ENCODE measurements at places on chromosomes 2 and 18.

GRCh38 chr2:18701981-18702380 lies 112.6 kb upstream of the NT5C1B start:
- DNase-seq, result no peak

- DNase-seq, result no peak
Observed at GRCh38 chr2:36352701-36353100, 2.9 kb upstream of the CRIM1 start.

- no peak for DNase-seq
Observed at GRCh38 chr18:60180671-60181070, 191.9 kb downstream of the MC4R start.

DNA sequence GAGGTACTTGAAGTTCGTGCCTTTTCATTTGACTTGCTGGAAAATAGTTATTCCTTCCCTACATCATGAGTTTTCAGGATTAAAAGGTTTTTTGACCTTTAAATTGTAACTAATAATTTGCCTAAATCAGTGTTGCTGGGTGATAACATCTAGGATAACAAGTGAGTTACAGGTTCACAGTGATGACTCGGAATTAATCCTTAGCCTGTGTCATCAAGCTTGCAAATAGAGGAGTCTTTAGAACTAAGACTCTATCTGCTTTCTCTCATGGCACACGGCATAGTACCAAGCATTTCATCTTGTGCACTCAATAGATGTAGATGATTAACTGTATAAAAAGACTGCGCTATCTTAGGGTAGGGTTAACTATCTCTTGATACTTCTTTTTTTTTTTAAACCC lies 79.5 kb downstream of the CAMKMT start:
- no peak for DNase-seq

DNA sequence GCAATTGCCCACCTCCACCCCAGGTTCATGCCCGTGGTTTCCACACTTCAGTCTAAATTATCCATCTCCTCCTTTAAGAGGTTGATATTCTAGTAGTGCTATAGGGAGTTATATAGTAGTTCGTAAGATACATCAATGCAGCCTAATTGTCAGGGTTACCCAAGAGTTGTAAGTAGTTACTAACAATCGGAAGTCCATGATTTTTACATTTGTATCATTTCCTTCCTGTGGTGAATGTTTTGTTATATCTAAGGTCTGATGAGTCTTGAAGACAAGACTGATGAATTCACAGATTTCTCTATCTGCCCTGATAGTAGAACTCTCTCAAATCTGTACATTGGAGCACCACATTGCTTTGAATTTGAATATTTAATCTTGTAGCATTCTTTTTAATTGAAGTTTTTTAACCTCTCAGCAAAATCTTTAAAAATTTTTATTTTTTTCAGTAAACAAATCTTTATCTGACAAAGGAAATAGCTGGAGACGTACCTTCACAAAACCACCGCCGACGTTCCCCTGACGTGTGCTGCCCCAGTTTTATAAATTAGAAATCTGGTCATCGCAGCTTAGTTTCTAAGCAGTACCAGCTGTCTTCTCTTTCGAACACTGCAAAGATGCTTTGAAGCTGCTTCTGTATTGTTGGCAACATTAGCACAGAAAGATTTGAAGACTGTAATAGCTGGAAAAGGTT lies 264.5 kb downstream of the SOCS6 start:
- DNase-seq, result peak; percentile 17

DNA sequence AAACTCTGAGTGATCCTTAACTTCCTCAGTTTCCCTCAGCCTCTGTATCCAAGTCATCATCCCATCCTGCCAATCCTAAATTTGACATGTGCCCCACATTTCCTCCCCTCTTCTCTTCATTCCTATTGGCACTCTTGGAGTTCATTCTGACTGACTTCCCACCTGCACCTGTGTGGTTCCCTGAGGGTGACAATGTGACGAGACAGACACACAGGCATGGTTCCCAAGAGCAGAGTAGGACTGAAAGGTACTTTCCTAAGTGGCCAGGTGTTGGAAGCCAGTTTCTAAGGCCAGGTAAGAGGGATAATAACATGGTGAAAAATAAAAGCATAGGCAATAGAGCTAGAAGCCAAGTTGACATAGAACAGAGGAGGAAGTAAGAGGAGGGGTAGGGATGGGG lies 24.2 kb upstream of the REG3G start:
- DNase-seq, result no peak

DNA sequence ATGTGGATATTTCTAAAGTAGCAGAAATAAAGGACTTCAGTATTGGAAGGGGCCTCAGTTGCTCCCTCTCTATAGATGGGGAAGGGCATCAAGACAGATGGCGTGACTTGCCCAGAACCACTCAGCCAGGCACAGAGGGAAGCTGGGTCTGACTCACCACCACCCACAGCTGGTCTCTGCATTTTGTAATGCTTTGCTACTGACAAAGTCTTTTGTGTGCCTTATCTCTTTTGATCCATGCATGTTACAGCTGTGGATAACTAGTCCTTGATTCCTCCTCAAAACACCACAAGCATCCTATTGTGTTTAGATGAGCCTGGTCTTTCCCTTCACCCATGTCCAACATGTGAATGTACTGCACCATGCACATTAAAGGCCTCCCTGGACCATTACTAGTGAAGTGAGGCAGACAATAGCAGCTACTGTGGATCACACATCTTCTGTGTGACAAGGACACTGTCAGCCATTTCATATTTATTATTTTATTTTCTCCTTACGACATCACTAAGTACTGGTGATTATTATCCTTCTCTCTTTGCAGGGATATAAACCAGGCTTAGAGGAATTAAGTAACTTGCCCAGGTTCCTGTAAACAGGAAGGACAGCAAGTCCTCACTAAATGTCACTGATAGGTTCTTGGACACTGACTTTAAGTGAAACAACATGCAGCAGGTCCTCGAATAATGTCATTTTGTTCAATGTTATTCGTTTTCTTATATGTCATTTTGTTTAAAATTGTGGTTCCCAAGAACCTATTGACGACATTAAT lies 29.6 kb upstream of the IL37 start:
- no peak for DNase-seq

- no peak for DNase-seq
Observed at GRCh38 chr18:63997041-63997440, 27.2 kb downstream of the SERPINB8 start.

DNA sequence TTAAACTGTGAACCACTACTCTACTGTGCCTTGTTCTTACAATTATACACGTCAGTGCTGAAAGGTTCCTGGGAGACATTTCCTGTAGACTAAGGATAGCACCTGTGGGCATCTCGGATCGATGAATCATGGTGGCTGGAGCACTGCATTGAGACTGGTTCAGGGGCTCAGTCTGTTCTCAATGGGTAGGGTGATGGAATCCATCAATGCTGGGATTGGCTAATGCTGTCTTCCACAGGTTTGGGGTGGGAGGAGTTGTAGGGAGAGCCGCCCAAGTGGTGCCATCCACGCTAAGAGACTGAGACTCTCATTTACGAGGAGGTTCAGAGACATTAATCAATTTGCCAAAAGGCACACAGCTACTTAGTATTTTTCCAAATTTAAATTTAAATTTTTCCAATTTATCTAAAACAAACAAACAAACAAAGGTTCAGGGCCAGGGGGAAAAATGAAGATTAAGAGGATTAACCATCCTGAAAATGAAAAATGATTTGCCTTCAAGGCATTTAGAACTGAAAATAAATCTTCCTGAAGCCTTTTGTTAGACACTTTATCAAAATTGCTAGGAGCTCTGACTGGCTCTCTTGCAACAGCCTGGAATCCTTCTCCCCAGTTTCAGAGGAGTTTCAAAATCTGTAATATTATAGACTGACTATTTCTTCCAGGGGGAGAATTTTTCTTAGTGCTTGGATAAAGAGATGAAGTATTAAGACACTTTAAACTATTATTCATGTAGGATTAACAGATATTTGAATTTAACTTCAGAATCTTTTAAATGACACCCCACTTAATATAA lies 359.2 kb downstream of the TGIF1 start:
- DNase-seq, result no peak

DNA sequence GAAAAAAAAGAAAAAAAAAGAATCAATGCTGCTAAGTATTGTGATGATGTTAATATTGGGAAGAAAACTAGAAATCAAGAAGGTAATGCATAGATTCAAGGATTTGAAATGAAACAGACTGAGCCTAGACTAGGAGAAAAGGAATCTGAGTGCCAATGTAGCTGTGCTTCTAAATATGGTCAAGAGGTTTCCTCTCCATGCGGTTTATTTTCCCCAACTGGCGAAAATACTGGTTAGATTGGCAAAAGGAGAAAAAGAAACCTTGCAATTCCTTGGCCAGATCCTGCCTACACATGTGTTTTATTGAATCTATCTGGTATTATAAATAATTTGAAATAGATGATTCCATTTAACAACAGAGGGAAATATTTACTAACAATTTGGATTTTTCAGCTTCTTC lies 5.7 kb downstream of the SCN3A start:
- DNase-seq, result no peak

- DNase-seq, result peak; percentile 59
Observed at GRCh38 chr18:6414118-6414722, 491 bp downstream of the L3MBTL4 start.

GRCh38 chr2:164796999-164797398 lies 44.6 kb downstream of the COBLL1 start:
- no peak for DNase-seq

DNA sequence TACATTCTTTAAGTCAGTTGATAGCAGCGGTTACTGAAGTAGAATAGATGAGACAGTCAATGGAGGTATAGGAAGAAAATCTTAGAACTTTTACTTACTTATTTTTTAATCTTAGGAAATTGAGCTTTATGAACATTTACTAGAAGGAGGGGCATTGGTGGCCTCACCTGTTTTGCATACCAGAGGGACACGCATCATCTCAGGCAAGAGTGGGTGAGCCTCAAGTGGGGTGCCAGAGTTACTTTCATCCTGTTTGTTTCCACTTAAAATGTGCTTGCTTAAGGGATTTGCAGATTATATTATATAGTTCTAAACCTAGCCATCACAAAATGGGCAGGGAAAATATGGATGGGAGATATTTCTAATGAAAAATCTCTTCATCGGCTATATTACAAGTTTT lies 61.6 kb downstream of the WDR7 start:
- DNase-seq, result no peak

DNA sequence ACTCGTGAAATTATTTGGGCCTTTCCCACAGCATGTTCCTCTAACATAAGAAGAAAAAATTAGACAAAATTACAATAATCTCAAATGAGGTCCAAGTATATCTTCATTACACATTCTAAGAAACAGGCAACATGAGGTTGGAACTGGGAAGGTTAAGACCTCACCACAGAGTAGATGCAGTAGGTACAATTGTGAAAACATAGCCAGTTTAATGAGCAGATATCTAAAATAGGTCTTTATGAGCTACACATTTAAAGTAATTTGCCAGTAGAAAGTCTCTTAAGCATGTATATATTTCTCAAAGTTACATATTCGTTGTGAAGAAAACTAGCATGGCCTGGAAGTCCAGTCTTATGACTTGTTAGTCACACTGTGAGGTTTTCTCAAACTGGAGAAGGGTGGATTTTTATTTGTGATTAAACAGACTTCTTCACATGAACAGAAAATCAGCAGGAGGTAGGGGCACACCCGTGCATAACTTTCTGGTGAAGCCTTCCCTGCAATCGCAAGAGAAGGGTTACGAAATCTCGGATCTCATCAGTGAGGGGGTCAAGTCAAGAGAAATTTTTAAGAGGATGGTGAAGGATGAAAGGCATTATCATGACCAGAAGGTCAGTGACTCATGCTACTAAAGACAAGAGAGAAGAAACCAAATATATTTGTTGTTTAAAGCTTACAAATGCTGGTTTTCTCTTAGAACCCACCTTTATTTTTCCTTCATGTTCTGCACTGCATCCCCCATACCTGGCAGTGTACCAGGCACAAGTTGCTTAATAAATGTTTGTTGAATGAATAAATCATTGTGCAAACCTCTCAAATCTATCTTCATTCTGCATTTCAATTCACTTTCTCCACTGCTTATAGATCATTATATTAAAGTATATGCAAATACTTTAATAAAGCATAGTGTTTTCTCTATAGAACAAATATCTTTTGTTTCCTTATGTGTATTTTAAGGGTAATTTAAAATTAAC lies 5.1 kb upstream of the RAB27B start:
- no peak for DNase-seq

GRCh38 chr2:219120082-219120481 lies 40.5 kb downstream of the NHEJ1 start:
- no peak for DNase-seq

All from CD4-positive, alpha-beta T cell treated with Interleukin-1 beta for 1 hour (primary cell).